SJSA1 (cell line): ENCODE measurements at places on chromosomes 4 and X. TPM values are rescaled to one million over a fixed set of nuclear protein-coding genes. Genes with fewer than 3 reads are reported as not detected.

PF4V1 gene
- not detected in 2 replicates for total RNA-seq

MAGEA12 gene
- not detected in 2 replicates for total RNA-seq

TNIP3 gene
- 0.47 TPM in 1 of 2 replicates, not detected in the other for total RNA-seq

TRAPPC11 gene
- total RNA-seq, result 32.8 and 36.3 TPM in 2 replicates

TXK gene
- 1.9 and 3.0 TPM in 2 replicates for total RNA-seq

CTAG2 gene
- not detected in 2 replicates for total RNA-seq

WWC2 gene
- 42.5 and 55.5 TPM in 2 replicates for total RNA-seq

MAGEB10 gene
- not detected in 2 replicates for total RNA-seq

DCAF12L1 gene
- total RNA-seq, result not detected in 2 replicates

LGI2 gene
- not detected in 2 replicates for total RNA-seq

EPGN gene
- 0.18 TPM in 1 of 2 replicates, not detected in the other for total RNA-seq

ADH4 gene
- total RNA-seq, result not detected in 2 replicates

- no peak for DNase-seq
Observed at GRCh38 chrX:30589146-30589888, 11.8 kb upstream of the TASL start.

- no peak for DNase-seq
Observed at GRCh38 chr4:38086151-38086848, 126.1 kb downstream of the PTTG2 start.

GRCh38 chrX:111354496-111354895, 57.5 kb downstream of the DCX start:
- DNase-seq, result no peak

DNA sequence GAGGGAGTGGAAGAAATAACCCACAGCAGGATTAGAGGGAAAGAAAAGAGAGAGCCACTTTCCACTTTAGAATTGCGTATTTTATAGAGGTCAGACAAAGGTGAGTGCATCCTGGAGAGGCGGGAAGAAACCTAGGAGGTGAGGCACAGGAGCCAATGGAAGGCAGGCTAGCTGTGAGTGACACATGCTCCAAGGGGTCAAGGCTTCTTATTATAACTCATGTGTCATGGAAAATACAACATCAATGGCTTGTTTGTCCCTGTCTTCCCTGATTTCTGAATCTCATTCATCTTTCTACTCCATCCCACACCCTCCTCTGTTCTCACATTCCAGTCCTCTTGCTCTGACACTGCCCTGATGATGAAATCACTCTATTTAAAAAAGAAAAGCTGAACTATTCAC, 14.4 kb downstream of the ANXA3 start:
- peak; percentile 58 for DNase-seq

DNA sequence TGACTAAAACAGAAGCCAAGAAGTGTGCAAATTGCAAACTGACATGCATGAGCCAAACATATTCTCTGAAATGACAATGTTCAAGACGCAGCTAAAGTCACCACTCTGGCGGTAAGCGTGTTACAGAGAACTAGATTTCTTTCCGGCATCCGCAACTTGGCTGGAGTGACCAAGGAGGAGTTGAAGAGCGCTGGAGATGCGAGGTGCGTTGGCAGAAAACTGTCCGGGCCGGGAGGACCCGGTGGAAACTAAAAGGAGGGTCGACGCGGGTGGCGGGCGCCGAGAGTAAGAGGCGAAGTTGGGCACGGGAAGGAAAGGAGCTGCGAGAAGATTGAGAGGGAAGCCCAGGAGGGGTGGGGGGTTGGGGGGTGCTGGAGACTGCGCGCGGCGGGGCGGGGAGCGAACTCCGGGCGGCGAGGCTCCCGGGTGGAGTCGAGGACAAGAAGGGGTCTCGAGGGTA, 807 bp downstream of the SEL1L3 start:
- no peak for DNase-seq

DNA sequence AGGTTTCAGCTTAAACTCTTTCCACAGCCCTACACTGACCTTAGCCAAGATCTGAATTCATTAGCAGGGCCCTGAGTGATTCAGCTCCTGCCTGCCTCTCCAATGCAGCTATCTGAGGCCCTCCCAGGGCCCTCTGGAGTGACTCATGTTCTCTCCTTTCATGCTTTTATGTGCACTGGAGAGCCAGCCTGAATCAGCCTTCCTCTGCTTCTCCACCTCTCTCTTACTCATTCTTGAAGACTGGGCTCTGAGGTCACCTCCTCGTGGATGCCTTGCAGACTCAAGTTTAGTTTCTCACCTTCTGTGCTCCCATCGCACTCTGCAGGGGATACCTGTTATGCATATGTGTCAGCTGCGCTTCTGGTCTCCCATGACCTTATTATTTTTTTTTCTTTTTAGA, 3.1 kb upstream of the OCIAD2 start:
- DNase-seq, result peak; percentile 78

- DNase-seq, result no peak
Observed at GRCh38 chr4:30671926-30672448, 48.2 kb upstream of the PCDH7 start.

GRCh38 chrX:12819222-12819621, 28.0 kb downstream of the PRPS2 start:
- DNase-seq, result no peak

- DNase-seq, result no peak
Observed at GRCh38 chr4:103076747-103077347, at the start of gene SLC9B2. TSS of gene SLC9B2 (minus strand) at chr4:103076761. CDS start at chr4:103067550, 9,211 bp downstream.

DNA sequence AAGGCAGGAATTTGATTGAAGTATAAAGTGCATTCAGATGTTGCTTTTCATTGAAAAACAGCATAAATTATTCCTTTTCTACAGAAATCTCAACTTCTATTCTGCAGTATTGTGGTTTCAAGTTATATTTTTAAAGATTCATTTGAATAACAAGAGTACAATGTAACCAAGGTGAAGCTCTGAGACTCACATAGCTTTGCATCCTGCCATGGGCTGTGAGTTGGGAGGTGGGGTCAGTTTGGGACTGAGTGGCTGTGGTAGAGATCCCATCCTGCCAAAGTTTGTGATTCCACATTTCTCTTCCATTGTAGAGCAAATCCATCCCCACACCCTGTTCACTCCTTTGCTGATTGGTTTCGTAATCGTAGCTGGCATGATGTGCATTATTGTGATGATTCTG, 69.2 kb downstream of the KIT start:
- DNase-seq, result no peak

DNA sequence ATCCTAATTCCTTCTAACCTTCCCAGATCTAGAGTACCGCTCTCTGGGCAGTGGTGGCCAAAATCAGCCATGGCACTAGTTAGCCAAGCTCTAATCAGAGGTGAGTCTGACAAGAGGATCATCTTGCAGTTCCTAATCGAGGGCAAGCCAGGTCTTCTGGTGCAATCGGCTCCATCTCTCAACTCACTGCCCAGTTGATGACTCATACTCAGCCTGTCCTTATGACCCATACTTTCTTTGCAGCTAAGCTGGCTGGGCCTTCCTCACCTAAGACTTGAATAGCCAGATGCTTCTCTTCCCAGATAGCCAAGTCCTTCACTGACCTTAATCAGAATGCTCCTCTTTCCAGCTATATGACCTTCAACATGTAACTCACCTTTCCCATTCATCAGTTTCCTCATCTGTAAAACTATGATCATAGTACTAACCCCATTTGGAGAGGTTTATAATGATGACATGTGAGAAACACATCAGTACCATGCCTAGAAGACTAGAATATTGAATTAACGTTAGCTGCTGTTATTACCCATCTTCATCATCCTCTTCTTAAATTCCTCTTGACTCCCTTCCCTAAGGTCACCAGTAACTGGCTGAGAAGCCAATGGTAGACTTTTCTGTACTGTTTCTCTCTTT, 57.1 kb downstream of the RELL1 start:
- no peak for DNase-seq

- DNase-seq, result no peak
Observed at GRCh38 chr4:74487771-74488170, 42.8 kb downstream of the AREG start.

- no peak for DNase-seq
Observed at GRCh38 chr4:5387457-5387856, 320.9 kb downstream of the EVC2 start.

DNA sequence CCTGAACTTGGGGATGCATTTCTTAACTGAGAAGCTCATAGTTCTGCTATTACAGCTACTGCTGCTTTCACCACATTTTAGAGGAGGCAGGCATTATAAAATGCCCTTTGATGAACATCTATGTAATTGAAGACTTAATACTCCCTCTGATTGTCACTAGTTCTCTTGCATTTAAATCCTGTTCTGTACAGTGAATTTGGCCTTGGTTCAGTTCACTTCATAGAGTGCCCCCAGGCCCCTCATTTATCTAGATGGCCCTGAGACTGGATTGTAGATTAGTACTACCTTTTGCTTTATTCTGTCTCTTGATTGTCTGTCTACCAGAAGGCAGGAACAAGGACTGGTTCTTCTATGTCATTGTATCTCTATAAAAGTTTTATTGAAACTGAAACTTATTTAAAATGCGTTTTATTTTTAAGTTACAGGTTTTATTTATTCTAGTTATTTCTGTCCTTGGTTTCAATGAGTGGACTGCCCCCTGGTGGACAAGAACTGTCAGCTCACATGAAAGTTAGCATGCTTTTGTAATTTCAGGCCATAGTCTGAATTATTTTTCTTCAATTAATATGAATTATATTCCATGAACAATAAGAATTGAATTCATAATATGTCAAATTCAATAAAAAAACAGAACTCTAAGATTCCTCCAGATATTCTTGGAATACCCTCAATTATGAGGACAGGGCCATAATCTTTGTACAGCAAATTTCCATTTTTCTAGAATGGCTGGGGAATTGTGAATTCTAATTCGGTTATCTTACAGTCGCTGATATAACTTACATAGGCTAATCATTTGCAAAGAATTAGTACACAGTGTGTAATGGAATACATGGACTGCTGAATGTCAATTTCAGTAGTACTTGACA, 47.2 kb upstream of the TMEM33 start:
- peak; percentile 4 for DNase-seq

DNA sequence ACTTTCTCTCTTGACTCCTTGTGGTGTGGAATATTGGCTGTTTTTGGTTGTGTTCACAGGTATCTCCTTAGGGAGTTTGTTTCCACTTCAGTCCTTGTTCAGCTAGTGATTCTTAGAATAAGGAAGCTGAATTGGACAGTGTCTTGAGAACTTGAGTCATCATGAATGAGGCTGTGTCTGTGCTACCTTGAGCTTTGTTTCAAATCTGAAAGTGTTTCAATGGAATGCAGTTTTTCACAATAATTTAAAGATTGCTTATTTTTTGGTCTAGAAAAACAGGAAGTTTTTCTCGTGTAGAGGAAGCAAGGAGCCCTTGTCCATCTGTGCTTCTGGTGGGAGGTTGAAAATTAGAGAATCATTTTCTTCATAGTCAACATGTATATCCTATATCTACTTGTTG, 76.5 kb downstream of the ZNF518B start:
- DNase-seq, result no peak

GRCh38 chr4:133190098-133190497, 41.0 kb downstream of the PCDH10 start:
- DNase-seq, result no peak

DNA sequence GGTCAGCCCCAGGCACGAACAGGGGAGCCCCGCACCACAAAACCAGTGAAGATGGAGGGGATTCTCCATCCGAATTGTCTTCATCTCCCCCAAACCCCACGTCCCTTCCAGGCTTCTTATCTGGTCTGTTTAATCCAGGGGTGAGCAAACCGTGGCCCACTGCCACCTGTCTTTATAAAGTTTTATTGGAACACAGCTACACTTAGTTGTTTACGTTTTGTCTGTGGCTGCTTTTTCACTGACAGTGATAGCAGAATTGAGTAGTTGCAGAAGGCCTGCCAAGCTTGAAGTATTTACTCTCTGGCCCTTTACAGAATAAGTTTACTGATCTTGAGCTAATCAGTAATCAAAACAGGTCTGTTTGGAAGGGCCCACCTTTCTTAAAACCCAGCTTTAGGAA, 324.0 kb downstream of the ARHGAP10 start:
- DNase-seq, result no peak

- DNase-seq, result no peak
Observed at GRCh38 chr4:64715741-64716140, 306.5 kb upstream of the TECRL start.

DNA sequence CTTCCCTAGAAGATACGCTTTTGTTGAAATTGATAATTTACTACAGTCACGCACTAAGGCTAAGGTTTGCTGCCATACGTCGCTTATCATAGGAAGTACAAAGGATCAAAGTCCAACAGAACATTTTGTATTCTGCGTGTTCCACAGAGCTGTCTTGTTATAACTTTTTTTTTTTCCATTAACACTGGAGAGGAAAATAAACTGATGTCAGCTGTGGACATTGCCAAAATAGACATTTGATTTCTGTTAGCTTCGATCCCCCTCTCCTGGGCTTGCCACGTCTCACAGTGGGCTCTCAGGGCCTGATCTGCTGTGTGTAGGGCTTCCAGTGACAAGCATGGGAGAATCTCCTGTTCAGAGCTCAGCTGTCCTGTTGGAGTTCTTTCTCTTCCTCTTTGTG, 93.3 kb downstream of the SPATA18 start:
- DNase-seq, result no peak

DNA sequence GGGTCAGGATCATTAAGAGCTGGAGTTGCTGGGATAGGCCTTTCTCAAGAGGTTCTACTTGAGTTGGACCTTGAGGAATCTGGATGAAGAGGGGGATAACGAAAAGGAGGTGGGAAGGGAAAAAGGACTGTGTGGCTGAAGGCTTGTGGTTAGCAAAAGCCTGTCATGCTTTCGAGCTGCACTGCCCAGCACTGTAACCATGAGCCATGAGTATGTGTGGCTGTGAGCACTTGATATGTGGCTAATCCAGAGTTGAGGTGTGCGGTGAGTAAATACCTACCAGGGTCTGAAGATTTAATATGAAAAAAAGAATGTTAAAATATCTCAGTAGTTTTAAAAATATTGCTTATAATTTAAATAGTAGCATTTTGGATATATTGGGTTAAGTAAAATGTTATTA, 11.4 kb downstream of the TMEM165 start:
- DNase-seq, result no peak

- no peak for DNase-seq
Observed at GRCh38 chr4:138656990-138657389, 358.6 kb upstream of the NOCT start.

DNA sequence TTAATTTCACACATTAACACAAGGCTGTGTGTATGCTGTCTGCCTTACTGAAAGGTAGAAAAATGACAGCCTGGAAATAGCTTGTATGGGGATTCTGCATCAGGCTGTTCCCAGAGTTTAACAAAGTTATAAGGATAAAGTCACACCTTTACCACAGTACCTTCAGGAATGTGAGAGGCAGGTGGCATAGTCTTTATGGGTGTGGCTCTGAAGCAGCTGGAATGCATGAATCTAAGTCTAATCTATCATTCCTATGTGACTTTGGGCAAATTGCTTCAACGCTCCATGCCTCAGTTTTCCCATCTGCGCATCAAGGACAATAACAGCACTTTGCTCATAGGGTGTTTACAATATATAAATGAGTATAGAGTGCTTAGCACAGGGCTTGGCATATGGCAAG, 84.2 kb upstream of the EGFL6 start:
- no peak for DNase-seq

DNA sequence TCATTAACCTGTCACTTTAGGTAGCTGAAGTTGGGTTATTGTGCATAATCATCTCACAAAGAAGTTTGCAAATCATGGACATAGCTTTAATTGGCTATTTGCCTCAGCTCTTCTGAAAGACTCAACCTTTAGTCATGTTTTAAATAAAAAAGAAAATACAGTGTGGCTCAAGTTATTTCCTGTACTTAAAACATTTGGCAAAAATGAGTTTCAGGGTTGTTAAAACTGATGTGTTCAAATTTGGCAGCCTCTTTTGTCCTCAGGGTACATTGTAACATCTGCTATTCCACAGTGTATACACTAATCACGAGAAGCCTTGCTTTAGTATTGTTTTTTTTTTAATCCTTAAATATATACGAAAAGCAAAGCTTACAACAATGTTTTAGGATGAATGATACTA, 31.5 kb upstream of the HPGD start:
- no peak for DNase-seq

- no peak for DNase-seq
Observed at GRCh38 chr4:36215627-36216026, 28.7 kb downstream of the ARAP2 start.
